ENCODE measurements at places on chromosomes 16 and 17. TPM values are rescaled to one million over a fixed set of nuclear protein-coding genes. Genes with fewer than 3 reads are reported as not detected.

Gene SLC25A39
- 80.8 TPM for total RNA-seq

Gene HOXB5
- total RNA-seq, result 0.80 TPM

Gene HOXB8
- total RNA-seq, result 13.8 TPM

Gene GPRC5C
- not detected for total RNA-seq

Gene CTRL
- total RNA-seq, result 1.3 TPM

Gene CD7
- total RNA-seq, result 1.4 TPM

Gene CX3CL1
- total RNA-seq, result not detected

DNA sequence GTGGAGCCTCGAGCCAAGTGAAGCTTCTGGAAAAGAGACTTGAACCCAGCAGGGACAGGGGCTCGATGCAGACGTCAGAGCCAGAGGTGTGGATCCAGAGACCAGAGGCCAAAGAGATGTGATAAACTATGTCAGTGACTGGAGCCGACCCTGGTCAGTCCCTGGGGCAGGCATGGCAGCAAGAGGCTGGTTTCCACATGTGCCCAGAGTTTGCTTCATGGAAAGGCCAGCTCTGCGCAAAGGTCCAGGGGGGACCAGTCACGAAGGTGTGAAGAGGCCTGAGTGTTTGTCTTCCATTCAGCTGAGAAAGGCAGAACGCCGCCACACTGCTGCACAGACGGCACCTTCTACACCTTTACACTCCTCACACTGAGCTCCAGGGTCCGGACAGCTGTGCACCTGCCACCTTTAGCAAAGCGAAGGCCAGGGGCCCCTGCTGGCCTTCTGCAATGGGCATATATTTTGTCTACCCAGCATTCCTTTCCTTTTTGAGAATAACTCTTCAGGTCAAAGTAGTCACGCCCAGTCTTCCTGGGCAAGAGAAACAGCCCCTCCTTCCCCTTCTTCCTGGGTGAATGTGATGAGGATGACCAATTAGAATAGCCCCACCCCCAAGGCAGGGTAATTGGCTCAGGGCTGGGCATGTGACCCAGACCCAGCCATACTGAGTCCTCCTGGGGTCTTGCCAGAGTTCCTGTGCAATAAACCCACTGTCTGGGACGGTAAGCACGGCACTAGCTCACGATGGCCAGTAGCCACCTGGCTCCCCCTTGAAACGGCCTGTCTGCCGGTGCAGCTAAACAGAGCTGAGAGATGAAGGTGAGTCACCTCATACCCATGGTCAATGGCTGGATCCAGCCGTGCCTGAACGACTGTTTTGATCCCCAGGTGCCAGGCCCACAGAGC is 2.3 kb upstream of the RPH3AL start:
- no peak for DNase-seq

- DNase-seq, result no peak
Observed at GRCh38 chr17:64060331-64060730, 39.9 kb upstream of the ICAM2 start.

DNA sequence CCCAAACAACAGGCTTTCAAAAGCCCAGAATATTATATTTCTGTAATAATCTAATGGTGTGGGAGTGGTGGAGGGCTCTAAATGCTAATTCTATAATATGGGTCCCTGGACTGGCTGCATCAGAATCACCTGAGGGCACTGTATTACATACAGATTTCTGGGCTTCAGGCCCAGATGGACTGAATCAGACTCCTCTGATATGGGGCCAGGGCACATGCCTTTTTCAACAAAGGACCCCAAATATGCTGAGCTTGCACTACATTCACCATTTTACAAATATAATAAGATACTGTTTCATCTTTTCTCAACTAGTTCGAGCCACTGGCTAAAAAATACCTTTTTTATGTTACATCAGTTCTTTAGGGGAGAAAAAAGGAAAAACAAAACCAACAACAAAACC is 309.7 kb downstream of the MAP2K6 start:
- no peak for DNase-seq

DNA sequence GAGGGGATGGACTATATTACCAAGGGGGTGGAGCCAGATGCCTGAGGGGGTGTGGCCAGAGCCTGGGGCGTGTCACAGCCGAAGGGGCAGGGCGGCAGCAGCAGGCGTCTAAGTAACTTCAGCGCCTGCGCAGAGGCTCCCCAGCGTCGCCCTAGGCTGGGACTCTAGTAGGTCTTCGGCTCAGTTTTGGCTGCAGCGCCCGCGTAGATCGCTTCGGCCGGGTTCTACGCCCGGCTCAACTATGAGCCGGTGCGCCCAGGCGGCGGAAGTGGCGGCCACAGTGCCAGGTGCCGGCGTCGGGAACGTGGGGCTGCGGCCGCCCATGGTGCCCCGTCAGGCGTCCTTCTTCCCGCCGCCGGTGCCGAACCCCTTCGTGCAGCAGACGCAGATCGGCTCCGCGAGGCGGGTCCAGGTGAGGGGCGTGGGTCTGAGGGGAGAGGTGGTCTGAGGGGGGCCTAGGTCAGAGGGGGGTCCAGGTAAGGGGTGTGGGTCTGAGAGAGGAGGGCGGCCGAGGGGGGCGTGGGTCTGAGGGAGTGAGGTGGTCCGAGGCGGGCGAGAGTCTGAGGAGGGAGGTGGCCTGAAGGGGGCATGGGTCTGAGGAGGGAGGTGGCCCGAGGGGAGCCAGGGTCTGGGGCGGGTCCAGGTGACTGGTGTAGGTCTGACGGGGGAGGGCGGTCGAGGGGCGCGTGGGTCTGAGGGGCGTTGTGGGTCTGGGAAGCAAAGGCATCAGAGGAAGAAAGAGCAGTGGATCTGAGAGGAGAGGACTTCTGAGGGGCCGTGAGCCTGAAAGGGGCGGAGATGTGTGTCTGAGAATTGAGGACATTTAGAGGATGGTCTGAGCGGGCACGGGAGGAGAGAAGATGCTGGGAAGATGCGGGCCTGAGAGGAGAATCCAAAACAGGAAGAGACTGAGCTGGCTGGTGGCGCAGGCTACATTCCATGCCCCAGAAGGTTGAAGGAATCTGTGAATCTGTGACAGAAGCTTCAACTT is at the start of gene LPCAT2:
TSS of gene LPCAT2 (plus strand) at position 132 of the 991 bp plus-strand sequence. CDS start at position 242, 110 bp downstream.
- DNase-seq, result peak; percentile 75

- DNase-seq, result no peak
Observed at GRCh38 chr16:27498916-27499658, 50.6 kb downstream of the GTF3C1 start.

DNA sequence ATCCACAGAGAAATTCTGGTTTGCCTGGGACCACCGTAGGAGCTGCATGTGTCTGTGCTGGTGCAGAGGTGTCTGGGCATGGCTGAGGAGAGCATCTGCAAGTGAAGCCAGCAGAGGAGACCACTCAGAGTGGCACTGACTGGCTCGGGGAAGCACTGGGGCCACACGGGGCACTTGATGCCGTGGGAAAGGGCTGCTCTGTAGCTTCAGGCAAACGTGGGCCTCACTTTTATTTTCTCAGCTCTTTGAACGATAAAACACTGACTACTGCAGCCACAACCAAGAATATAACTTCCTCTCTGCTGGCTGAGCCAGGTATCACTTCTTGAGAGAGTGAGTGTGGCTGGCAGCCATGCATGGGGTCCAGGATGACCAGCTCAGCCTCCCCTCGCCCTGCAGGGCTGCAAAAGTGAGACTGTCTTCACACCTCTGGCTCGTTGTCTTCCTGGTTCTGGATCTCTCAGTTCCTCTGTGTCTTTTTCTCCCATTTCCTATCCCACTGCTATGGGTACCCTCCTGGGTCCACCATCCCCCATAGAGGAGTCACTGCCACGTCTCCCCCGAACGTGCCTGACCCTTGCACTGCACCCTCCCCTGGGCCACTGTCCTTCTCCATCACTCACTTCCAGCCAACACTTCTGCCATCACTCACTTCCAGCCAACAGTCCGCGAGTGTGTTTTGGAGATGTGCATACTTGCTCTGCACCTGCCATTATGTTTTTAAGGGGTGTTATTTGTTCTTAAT is 201.4 kb upstream of the CHMP6 start:
- DNase-seq, result no peak

DNA sequence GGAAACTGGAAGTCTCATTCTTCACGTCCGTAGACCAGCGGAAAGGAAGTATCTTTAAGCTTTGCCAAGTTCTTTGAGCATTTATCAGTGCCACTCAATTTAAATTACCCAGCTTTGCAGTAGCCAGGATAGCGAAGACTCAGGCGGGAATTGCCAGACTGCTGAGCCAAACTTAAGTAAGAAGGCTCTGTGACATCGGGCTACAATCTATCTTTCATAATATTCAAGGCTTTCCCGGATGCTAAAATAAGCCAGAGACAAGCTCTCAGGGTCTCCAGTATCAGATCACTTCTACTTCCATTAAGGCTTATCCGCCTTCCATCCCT is 436 bp upstream of the BRIP1 start:
- no peak for DNase-seq

DNA sequence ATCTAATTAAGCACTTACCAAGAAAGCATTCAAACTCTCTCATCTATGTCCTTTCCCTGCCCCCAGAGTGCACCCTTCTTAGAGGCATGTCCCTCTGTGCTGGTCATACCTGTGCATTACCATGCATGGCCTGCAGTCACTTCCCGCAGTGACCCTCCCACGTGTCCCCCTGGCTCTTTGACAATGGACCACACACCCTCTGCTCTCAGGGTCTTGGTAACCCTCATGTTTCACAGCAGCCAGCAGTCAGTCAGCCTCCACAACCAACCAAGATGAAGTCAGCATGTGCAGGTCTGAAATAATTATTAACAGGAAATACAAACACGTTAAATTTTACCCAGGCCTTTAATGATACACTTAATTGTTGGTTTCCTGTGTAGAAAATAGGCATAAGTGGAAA is 10.1 kb downstream of the KRT33A start:
- DNase-seq, result no peak

GRCh38 chr16:72467157-72467759 is 295.3 kb upstream of the PMFBP1 start:
- DNase-seq, result peak; percentile 47

- DNase-seq, result no peak
Observed at GRCh38 chr17:57319806-57320205, 63.5 kb downstream of the MSI2 start.

DNA sequence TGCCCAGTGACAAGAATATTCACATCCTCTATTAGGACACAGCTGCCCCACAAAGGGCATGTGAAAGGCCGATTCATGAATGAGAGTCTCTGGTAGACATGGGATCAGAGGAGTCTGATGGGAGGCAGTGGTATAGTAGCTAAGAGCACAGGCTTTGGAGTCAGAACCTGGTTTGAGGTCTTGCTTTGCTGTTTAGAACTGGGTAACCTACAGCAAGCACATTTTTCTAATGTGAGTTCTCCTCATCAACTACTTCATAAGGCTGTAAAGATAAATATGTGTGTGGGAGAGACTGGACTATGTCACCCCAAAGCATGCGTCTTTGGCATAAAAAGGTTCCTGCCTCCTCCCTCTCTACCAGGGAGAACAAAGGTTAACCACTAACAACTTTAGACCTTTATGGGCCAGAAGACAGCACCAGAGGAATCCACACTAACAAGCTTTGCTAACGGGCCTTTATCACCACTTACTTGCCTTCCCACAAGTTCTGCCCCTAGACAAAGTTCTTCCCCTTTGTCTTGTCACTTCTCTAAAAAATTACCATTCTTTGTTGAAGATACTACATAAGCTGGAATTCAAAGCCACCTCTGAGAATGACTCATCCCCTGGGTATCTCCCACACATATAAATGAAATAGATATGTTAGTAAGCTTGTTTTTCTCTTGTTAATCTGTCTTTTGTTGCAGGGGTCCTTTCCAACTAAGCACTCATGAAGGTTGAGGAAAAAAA is 21.1 kb downstream of the CDR2 start:
- DNase-seq, result peak; percentile 45

GRCh38 chr17:54860617-54861470 is 39.8 kb upstream of the TOM1L1 start:
- no peak for DNase-seq

DNA sequence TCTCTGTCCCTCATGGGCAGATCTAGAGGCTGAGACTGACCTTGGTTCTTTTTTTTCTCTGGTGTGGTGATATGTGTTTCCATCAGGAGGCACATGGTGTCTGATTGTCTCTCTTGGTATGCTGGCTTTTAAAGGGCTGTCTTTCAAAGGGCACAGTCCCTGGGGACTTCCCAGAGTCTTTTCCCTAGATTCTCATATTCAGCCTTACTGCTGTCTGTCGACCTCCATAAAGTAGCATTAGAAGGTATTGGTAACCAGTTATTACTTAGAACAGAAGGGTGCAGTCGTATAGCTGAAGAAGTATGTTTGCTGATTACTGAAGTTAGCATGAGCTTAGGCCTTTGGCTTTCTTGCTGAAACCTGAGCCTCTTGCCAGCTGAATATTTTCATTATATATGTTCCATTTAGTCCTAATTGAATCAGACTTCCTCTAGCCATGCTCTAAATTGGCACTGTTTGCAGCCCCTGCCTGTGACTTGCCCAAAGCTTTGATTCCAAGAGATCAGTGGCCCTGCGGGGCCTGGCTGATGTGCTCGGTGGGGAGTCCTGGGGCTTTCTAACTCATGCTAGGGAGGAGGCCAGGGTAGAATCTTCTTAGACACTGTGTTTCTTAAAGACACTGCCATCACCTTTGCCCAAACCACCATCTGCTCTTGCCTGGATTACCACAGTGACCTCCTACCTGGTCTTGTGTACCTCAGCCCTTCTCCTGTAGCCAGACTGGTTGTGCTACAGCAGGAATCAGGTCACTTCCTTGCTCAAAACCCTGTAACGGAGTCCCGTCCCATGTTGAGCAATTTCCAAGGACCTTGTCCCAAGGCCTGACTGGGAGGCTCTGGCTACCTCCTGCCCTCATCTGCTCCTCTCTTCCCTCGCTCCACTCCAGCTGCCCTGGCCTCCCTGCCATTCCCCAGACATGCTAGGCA is 71.5 kb downstream of the WWP2 start:
- DNase-seq, result peak; percentile 73

GRCh38 chr16:60304066-60304465 is 1570.0 kb upstream of the GOT2 start:
- DNase-seq, result no peak

- DNase-seq, result no peak
Observed at GRCh38 chr16:8866118-8866883, 2.5 kb downstream of the CARHSP1 start.

DNA sequence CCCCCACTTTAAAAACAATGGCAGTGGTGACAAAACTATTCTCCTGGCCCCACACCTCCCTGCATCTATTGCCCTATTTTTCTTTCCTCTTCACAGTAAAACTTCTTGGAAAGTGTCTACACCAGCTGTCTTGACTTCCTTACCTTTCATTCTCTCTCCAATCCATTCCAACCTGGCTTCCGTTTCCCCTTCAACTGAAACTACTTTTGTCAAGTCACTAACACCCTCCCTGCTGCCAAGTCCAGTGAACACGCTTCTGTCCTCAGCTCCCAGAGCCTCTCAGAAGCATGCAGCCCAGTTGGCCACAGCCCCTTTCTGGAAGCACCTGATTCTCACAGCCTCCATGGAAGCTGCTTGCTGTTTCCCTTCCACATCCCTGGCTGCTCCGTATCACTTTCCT is 4.0 kb upstream of the SCN4A start:
- no peak for DNase-seq

GRCh38 chr17:15048933-15049794 is 216.0 kb downstream of the PMP22 start:
- DNase-seq, result no peak

GRCh38 chr17:81519284-81520020 is 6.9 kb upstream of the ACTG1 start:
- no peak for DNase-seq

- no peak for DNase-seq
Observed at GRCh38 chr17:17542906-17543635, 46.9 kb upstream of the RASD1 start.
